ENCODE measurements at places on chromosomes 13 and 19.

GRCh38 chr13:92843549-92843948, 383.1 kb upstream of the GPC6 start:
- peak; percentile 66 for DNase-seq

GRCh38 chr13:110209950-110210603, 96.9 kb downstream of the COL4A1 start:
- DNase-seq, result no peak

DNA sequence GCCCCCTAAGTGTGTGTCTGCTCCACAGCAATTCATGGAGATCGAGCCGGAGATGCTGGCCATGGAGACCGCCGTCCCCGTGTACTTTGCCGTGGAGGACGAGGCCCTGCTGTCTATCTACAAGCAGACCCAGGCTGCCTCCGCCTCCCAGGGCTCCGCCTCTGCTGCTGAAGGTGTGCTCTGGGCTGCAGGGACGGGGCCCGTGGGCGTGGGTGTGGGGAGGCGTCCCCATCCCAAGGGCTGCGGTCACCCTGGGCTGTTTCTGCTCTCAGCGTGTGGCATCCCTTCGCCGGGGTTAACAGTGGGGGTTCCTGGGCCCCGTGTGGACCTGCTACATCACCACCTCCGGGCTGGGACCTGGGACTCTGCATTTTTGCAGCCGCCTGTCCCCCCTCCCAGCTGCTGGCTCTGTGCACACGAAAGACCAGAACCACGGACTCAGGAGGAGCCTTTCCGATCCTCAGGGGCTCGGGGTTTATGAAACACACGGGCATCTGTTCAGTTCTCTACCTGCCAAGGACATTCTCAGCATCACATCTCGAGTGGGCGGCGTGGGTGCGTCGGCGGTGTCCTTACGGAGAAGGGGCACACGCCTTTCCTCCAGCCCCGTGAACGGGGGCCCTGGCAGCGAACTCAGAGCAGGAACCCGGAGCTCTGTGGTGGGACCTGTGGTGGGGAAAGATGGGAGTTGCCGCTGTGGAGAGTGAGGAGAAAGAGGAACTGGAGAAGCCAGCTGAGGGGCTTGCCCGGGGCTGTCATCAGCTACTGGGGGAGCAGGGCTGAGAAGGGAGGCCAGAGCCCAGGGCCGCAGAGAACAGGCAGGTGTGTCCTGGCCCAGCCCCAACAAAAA, 7.8 kb downstream of the NCLN start:
- no peak for DNase-seq

- no peak for DNase-seq
These were observed 139.6 kb upstream of the HTR2A start for GRCh38 chr13:47036294-47037008.

DNA sequence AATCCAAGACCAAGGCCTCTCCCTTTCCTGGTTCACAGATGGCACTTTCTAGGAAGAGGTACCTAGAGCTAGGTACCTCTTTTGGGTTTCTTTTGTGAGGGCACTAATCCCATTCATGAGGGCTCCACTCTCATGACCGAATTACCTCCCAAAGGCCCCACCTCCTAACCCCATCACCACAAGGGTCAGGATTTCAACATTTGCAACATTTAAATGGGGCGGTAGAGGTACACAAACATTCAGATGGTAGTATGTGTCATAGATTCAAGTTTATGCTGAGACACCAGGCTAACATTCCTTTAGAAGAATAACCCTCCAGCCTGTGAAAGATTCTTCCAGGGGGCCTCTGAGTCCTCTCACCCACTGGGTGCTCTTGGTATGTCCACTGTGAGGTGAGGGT, 116.3 kb downstream of the FOXO1 start:
- DNase-seq, result no peak

DNA sequence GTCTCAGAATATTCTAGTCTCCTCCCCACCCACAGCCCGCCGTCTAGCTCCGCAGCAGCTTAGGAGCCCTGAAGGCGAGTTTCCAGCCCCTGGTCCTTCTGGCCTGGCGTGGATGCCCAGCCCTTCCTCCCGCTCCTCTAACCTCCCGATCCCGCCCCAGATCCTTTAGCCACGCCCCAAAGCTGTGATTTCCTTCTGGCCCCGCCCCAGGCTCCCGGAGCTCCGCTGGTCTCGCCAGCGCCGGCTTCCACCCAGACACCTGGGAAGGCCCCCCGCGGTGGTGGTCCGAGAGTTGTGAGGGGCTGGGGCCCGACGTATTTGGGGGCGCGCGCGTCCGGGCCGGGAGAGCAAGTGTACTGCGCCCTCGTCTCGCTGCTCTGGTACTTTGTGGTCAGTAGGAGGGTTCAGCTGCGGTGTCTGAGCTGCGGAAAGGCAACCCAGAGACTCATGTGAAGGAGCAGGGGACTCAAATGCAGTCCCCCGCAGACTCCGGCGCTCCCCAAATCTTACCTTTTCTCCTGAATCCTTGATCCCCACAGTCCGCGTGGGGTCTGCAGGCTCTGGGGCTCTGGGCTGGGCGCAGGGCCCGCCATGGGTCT, at the start of gene CGB7:
TSS of gene CGB7 (minus strand) at position 114 of the 599 bp plus-strand sequence. CDS start 2,374 bp downstream, outside the sequence.
- peak; percentile 16 for DNase-seq

- no peak for DNase-seq
These were observed 44.9 kb downstream of the ESD start for GRCh38 chr13:46751811-46752635.

Data from fibroblast of the conjunctiva (primary cell).